ENCODE measurements at places on chromosomes 4 and X. TPM values are rescaled to one million over a fixed set of nuclear protein-coding genes. Genes with fewer than 3 reads are reported as not detected.
A peak's percentile ranks its signal among the peaks of the same experiment; 100 is the strongest.

Gene PDGFRA
- 60.9 TPM for total RNA-seq

Gene CNGA1
- not detected for total RNA-seq

Gene DGAT2L6
- total RNA-seq, result not detected

DNA sequence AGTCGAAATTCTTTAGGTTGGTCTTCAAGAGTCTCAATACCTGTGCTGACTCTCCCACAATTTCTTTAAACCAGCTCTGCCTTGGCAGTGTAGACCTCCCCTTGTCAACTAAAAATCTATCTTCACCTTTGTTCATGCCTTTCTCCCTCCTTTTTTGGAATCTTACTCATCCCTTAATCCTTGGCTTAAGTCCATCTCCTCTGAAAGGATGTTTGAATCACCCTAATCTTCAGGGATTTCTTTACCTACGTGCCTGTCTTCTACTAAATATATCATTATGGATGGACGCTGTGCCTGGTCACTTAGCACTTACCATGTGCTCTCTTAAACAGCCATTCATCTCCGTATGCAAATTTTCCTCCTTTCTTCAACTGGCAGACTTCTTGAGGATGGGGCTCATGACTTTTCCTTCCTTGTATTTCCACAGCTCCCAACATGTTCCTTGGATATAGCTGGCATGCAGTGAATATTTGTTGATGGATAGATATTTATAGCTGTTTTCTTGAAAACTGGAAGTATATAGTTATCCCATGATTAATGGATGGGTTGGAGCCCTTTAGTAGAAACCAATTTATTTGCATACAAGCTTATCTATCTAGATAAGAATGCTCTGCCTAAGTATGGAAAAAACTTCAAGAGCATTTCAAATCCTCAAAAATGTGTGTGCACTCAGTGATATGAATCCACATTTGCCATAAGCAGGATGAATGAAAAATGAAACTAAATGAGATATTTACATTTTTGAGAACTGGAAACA, 166.6 kb downstream of the SPRY1 start:
- DNase-seq, result no peak

GRCh38 chr4:48108309-48109073, 25.6 kb downstream of the TXK start:
- DNase-seq, result no peak

GRCh38 chrX:21885568-21885967, 29.8 kb downstream of the YY2 start:
- peak; percentile 61 for DNase-seq

DNA sequence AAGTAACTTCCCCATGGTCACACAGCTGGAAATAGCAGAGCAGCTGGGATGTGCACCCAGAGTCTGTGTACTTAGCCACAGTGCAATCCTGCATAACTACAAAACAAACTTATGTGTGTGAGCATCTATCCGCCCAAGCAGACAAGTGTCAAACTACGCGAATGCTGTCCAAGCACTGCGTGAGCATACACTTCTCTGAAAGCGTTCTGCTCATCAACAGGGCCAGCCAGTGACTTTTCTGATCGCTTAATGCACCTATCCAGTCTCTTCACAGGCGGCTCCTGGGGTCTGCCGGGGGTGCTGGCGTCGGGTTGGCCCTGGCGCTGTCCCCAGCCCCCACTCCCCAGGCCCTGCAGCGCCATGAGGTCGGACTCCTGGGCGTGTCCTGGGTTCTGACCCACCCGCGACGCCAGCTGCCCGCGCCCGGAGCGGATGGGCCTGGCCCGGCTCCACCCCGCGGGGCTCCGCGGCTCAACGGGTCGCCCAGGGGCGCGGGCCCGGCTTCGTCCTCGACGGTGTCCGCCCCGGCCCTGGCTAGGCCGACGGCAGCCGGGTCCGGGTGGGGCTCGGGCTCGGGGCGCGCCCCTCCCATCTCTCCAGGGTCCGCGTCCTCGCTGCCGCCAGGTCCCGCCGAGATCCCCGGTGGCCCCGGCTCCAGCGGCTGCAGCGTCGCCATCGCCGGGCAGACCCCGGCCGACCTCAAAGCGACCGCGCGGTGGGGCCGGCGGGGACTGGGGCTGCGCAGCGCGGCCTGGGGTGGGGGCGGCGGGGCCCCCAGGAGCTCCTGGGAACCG, 1.3 kb upstream of the ZNF141 start:
- peak; percentile 24 for DNase-seq
